ENCODE measurements at places on chromosomes 16 and 17. TPM values are rescaled to one million over a fixed set of nuclear protein-coding genes. Genes with fewer than 3 reads are reported as not detected.

Gene TLCD1
- 12.9 TPM for total RNA-seq

Gene TNFRSF17
- not detected for total RNA-seq

Gene SLC5A10
- total RNA-seq: not detected

Gene TMEM95
- not detected for total RNA-seq

Gene TSPAN10
- 1.7 TPM for total RNA-seq

DNA sequence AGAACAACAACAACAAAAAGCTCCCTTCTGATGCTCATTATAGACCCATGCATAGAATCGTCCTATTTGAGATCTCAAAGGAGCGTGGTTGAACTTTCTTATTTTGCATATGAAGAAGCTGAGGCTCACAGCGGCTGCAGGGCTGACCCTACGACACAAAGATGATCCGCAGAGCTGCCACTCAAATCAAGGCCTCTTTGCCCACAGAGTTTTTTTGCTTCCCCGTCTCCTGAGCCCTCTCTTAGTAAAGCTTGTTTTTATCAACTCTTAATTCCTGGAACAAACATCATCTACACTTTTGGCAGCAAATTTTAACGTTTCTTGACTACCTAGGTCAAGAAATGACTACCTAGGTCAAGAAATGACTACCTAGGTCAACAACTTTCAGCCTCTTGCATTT is 73.7 kb downstream of the C16orf95 start:
- H3K36me3 ChIP-seq: peaks cover 3% of the 10 kb centered on the region
- no peak overlapping the region for H3K27ac ChIP-seq
- DNase-seq: no peak
- H3K27me3 ChIP-seq: no peaks in the 10 kb centered on the region
- H3K4me3 ChIP-seq: no peak overlapping the region

DNA sequence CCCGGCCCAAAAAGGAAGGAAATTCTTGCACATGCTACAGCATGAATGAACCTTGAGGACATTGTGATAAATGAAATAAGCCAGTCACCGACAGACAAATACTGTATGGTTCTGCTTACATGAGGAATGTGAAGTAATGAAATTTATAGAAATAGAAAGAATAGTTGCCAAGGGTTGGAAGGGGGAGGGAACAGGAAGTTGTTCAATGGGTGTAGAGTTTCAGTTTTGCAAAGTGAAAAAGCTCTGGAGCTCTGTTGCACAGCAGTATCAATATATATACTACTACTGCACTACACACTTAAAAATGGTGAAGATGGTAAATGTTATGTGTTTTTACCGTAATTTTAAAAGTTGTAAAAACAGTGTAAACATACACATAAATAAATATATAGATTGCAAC is 43.7 kb downstream of the PKD1L3 start:
- H3K4me1 ChIP-seq: peaks cover 10% of the 10 kb centered on the region
- no peaks in the 10 kb centered on the region for H3K27me3 ChIP-seq
- H3K27ac ChIP-seq: no peak overlapping the region
- H3K36me3 ChIP-seq: no peaks in the 10 kb centered on the region
- H3K4me3 ChIP-seq: no peak overlapping the region
- no peak for DNase-seq

DNA sequence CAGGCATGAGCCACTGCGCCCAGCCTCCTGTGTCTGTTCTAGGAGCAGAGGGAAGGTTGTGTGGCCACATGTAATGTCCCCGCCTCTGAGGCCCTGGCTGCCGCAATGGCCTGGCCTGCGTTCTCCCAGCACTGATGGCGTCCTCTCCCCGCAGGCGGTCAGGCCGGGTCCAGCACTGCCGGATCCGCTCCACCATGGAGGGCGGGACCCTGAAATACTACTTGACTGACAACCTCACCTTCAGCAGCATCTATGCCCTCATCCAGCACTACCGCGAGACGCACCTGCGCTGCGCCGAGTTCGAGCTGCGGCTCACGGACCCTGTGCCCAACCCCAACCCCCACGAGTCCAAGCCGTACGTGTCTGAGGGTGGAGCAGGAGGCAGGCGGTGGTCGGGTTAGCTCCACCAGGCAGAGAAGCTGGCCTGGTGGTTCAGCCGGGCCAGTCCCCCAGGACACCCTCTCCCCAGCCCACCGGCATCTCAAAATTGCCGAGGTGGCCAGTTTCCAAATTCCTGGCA is 100.8 kb downstream of the SDR42E1 start:
- H3K4me1 ChIP-seq: no peaks in the 10 kb centered on the region
- H3K27me3 ChIP-seq: peaks cover 18% of the 10 kb centered on the region
- no peak for DNase-seq
- no peaks in the 10 kb centered on the region for H3K36me3 ChIP-seq

DNA sequence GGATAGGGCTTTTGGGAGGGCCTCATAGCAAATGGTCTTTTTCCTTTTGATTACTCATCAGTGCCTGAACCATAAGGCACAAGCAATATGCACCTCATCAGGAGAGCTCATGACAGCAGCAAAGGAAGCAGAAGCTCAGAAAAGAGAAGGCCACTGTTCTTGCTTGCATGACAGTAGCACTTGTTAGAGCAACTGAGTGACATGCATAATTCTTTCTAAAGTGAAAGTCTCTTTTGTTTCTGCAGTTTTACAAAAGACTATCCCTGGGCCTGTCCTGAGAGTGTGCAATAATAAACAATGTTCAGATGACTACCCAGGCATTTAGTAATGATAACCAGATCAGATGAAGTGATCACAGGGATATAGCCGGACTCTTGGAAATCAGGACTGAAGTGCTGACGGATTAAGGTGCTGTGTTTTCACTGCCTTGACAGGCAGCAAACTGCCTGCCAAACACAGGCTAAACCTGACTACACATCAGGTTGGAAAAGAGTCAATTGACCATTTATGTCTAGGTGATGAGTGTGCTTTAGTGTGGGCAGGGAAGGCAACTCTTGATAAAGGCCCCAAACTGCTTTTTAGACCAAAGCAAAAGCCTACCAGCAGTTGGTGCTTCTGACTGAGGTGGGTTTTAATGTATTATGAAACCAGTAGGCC is 1860.3 kb downstream of the TP53TG3F start:
- H3K27me3 ChIP-seq: no peaks in the 10 kb centered on the region
- no peak for DNase-seq
- no peak overlapping the region for H3K27ac ChIP-seq
- H3K36me3 ChIP-seq: no peaks in the 10 kb centered on the region
- no peak overlapping the region for H3K4me3 ChIP-seq

GRCh38 chr17:81086789-81087551 is 52.0 kb downstream of the BAIAP2 start:
- peaks cover 8% of the 10 kb centered on the region for H3K36me3 ChIP-seq
- H3K27me3 ChIP-seq: no peaks in the 10 kb centered on the region
- no peak overlapping the region for H3K4me3 ChIP-seq
- DNase-seq: no peak
- H3K4me1 ChIP-seq: no peaks in the 10 kb centered on the region
- H3K27ac ChIP-seq: no peak overlapping the region

GRCh38 chr17:82018152-82018988 is 4.3 kb downstream of the CENPX start:
- peaks cover 10% of the 10 kb centered on the region for H3K4me1 ChIP-seq
- H3K27ac ChIP-seq: no peak overlapping the region
- H3K4me3 ChIP-seq: no peak overlapping the region
- DNase-seq: no peak

DNA sequence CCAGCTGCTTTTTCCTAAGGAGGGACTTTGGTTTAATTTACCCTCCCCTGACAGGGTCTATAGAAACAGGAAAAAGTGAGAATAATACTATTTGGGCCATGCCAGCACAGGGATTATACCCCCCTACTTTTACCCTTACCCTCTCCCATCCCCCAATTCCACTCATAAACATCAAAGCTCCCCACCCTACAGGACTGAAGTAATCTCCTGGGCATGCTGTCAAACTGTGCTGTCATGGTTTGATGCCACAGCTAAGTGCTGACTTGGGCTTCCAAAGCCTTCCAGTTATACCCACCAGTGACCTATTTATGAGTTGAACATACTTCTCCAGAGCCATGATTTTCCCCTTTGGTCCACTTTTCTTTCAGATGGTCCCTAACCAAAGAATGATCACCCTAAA is 12.8 kb downstream of the PHF12 start:
- no peak for DNase-seq
- H3K4me3 ChIP-seq: no peak overlapping the region
- H3K27me3 ChIP-seq: no peaks in the 10 kb centered on the region

- H3K4me1 ChIP-seq: no peaks in the 10 kb centered on the region
- H3K27ac ChIP-seq: no peak overlapping the region
- H3K27me3 ChIP-seq: peaks cover 22% of the 10 kb centered on the region
- H3K4me3 ChIP-seq: no peak overlapping the region
- no peak for DNase-seq
- H3K36me3 ChIP-seq: no peaks in the 10 kb centered on the region
Measured at GRCh38 chr16:51922476-51922875, 624.5 kb downstream of the TOX3 start.

GRCh38 chr17:2190014-2190413 is 113.6 kb downstream of the SMG6 start:
- no peaks in the 10 kb centered on the region for H3K27me3 ChIP-seq
- no peak overlapping the region for H3K4me3 ChIP-seq
- H3K36me3 ChIP-seq: peaks cover 33% of the 10 kb centered on the region
- H3K4me1 ChIP-seq: peaks cover 30% of the 10 kb centered on the region

DNA sequence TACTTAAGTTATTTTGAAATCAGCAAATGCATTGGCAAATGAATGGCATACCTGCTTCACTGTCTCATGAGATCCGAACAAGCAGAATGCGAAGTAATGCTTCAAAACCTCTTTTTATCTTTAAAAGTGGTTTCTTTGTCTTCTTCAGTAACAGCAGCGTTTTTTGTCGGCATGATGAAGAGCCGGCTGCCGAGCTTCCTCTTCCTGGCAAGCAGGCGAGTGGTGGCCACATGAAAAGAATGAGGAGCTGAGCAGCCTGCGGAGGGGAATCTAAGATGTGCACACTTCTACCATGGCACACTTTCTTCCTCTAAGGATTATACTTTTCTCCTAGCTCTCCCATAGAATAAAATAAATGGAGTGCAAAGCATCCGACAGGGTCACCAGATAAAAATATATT is 42.4 kb upstream of the AKTIP start:
- no peak for DNase-seq
- H3K27me3 ChIP-seq: peaks cover 31% of the 10 kb centered on the region
- H3K36me3 ChIP-seq: no peaks in the 10 kb centered on the region
- H3K4me3 ChIP-seq: no peak overlapping the region

DNA sequence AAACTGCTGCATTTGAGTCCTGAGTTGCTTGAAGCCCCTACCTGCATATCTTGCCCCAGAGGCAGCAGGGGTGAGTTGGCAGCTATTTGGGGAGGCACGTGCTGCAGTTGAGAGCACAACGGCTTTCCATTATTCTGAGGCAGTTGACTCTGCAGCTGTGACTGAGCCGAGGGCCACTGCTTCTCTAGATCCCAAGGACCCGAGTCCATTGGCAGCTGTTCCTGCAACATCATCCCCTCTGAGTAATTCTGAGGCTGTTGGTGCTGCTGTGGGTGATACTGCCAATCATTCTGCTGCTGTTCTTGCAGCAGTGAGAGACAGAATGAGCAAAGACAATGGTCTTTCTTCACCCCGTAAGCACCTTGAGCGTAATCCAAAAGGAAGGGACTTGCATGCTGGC is 12.7 kb downstream of the TERF2IP start:
- no peaks in the 10 kb centered on the region for H3K4me1 ChIP-seq
- H3K27ac ChIP-seq: no peak overlapping the region
- DNase-seq: no peak
- H3K36me3 ChIP-seq: peaks cover 22% of the 10 kb centered on the region

DNA sequence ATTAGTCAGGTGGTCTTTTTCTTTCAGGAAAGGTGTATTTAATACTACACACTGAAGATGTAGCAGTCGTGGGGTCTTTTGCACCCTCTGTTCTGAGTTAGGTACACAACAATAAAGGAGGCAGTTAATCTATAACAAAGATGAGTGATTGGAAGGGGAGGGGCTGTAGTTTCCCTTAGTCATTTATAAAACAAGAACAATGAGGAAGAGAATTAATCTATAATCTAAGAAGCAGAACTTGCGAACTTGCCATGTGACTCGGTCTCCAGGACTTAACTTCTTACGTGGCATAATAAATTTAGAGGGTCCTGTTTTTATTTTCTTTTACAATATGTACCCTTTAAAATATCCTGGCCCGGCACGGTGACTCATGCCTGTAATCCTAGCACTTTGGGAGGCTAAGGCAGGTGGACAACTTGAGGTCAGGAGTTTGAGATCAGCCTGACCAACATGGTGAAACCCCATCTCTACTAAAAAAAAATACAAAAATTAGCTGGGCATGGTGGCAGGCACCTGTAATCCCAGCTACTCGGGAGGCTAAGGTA is 8.6 kb upstream of the APPBP2 start:
- H3K4me3 ChIP-seq: no peak overlapping the region
- peaks cover 4% of the 10 kb centered on the region for H3K4me1 ChIP-seq
- H3K27ac ChIP-seq: no peak overlapping the region
- H3K27me3 ChIP-seq: no peaks in the 10 kb centered on the region

DNA sequence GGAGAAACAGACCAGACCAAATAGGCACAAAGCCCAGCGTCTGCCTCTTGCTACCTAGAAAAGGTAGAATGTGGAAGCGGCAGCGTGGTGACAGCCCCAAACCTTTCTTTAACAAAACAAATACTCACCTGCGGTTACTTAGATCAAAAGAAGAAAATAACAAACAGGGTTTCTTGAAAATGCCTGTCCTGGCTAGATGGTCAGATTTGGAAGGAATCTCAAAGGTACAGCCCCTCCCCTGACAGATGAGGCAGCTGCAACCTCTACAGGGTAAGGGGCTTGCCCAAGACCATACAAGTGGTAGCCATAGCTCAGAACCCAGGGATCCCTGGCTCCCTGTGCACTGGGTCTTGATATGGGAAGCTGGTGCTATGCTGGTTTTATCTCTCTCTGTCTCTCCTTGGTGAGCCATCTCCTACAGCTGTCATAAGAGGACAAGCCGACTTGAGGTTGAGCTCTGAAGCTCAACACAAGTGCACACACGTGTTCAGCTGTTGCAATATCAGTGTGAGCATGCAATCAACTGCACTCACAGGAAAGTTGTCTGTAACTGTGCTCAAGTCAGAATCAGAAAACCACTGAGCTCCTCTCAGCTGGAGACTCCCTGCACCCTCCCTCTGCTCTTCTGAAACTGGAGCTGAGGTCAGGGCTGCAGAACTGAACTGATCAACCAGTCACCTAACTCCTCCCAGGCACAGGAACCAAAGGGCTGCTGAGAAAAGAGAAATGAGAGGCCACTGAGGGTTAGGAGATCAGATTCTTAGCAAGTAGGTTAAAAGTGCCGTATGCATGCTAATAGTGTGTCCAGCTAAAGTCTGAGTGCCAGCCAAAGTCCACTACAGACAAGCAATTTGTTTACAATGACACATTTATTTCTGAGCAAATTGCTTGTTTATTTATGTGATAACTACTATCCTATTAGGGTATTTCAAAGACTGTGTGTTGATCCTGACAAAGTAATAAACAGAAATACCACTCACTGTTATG is 6.1 kb upstream of the RNF157 start:
- H3K36me3 ChIP-seq: no peaks in the 10 kb centered on the region
- DNase-seq: peak; percentile 9
- H3K27me3 ChIP-seq: peaks cover 19% of the 10 kb centered on the region

DNA sequence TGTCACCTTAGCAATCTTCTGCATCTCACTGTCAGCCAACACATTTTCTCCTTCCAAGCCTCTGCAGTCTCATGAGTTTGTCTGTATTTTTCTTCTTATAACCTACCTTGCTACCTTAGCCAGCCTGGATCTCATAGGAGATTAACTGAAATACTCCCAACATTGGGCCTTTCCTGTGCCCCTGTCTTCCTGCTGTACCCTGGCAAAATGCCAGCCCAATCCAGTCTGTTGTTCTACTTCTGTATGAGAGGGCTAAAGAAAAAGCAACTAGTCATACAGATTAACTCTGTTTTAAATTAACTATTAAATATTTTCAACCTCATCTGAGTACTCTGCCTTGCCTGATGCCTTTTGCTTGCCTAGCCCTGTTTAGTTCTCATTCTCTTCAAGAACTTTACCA is 18.4 kb downstream of the GOSR1 start:
- peaks cover 43% of the 10 kb centered on the region for H3K36me3 ChIP-seq
- no peak overlapping the region for H3K4me3 ChIP-seq
- H3K4me1 ChIP-seq: no peaks in the 10 kb centered on the region
- no peak overlapping the region for H3K27ac ChIP-seq
- H3K27me3 ChIP-seq: no peaks in the 10 kb centered on the region
